ENCODE measurements at places on chromosomes 3 and 15. TPM values are rescaled to one million over a fixed set of nuclear protein-coding genes. Genes with fewer than 3 reads are reported as not detected.

TOPAZ1 gene
- not detected for total RNA-seq

GOLGA8G gene
- not detected for total RNA-seq

PLSCR2 gene
- not detected for total RNA-seq

POLQ gene
- total RNA-seq: 1.4 TPM

NOX5 gene
- total RNA-seq: 0.09 TPM

MME gene
- 3.4 TPM for total RNA-seq

ISLR2 gene
- not detected for total RNA-seq

GABRB3 gene
- total RNA-seq: not detected

TRA2B gene
- 219 TPM for total RNA-seq

SCG5 gene
- 0.27 TPM for total RNA-seq

CCDC39 gene
- total RNA-seq: not detected

GRCh38 chr15:101310161-101310480 lies 15.1 kb upstream of the SNRPA1 start:
- DNase-seq: no peak

DNA sequence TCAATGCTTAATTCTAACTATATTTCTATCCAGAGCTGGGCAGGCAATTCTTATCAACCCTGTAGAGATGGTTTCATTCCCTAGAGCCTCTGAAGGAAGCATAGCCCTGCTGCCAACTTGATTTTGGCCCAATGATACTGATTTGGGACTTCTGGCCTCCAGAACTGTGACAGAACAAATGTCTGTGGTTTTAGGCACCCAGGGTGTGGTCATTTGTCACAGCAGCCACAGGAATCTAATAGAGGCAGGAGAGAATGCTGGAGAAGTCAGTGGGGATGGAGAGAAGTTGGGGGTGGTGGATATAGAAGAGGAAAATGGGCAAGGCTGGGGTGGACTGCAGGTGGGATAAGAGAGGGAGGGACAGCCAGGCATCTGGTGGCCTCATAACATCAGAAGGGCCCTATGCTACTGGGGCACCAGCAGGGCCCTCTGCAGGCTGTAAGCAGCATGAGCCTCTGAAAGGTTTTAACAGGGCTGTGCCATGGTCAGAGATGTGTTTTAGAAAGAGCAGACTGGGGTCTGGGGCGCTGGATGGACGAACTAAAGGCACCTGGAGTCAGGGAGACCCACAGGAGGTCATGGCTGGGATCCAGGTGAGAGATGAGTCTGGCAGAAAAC lies 19.8 kb downstream of the MRPS11 start:
- DNase-seq: no peak

DNA sequence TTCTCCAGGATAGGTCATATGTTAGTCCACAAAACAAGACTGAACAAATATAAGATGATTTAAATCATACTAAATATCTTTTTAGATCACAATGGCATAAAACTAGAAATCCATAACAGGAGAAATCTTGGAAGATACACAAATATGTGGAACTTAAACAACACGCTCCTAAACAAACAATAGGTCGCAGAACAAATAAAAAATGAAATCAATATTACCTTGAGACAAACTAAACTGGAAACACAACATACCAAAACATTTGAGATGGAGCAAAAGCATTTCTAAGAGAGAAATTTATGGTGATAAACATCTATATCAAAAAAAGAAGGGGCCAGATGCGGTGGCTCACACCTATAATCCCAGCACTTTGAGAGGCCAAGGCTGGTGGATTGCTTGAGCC lies 8.3 kb upstream of the TMCO5A start:
- DNase-seq: no peak

DNA sequence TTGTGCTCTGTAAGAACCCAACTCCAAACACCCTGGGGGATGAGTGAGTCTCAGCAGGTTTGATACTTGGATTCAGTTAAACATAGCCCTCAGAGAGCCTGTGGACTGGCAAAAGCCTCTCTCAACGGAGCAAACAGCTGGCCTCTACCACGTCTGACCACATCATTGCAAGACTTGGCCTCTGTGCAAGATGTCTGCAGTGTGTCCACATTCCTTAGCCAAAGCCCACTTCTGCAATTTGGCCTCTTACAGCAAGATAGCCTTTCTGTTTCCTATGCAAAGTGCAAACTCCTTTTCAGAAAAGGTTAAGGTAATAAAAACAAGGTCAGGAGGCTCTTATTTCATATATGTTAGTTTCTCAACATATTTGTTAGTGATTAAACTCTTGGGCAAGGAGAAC lies 27.9 kb downstream of the FBN1 start:
- no peak for DNase-seq

DNA sequence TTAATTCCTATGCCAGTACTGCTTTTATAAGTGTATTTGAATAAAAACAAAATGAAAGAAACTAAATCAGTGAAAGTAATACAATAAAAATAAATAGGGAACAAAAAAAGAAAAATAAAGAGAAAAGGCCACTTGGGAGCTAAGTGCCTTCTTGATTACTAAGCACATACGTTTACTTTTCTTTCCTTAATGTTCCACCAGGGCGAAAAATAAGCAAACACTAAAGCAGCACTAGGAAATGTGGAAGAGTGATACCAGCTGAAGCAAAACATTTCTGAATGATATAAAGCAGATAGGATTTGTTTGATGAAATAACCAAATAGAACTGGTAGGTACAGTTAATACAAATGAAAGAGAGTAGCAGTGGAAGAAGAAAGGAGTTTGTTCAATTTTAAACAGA lies 132.8 kb upstream of the ZPLD1 start:
- DNase-seq: no peak

DNA sequence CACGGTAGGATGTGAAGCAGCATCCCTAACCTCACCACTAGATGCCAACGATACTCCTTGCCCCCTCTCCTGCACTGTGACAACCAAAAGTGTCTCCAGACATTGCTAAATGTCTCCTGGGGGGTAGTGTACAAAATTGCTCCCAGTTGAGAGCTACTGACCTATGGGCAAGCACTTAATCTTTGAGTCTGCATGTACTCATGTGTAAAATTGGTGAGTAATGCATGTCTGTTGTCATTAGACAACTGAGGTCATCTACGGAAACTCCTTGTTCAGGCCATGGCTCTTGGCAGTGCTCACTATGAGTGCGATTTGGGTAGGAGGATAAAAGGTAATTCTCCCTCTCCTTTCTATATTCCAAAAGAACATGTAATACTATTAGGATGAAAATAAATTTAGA lies 29.2 kb downstream of the PDHB start:
- no peak for DNase-seq

DNA sequence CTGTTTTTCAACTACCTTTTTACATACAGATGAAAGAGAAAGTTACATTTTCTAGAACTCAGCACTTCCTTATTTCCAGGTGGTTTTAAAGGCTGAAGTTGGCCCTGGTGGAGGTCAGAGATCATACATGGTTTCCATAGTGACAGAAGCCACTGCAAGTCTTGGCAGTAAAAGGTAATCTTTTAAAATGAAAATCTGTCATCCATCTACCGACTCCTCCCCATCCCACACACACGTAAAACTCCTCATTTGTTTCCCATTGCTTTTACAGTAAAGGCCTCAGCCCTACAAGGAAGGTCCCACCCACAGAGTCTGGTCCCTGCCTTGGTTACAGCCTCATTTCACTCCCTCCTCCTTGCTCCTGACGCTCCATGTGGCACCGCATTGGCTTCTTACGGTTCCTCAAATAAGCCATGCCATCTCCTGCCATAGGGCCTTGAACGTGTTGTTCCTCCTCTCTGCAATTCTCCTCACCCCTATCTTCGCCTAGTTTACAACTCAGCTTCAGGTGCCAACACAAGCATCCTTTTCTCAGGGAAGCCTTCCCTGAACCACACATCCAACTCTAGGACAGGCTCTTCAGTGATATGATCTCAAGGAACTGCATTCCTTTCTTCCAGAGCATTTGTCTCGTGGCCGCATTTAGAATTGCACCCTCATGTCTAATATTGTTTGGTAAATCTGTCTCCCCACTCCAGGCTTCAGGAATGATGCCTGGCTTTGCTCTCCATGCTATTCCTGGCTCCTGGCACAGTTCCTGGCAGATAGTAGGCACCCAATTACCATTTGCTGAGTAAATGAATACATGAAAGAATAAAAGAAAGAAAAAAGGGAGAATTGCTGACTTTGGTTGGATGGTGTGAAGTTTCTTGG lies 2.6 kb downstream of the CYP19A1 start:
- DNase-seq: no peak

- no peak for DNase-seq
These were observed 71.6 kb downstream of the CHAC1 start for GRCh38 chr15:41024885-41025284.

Data from activated B cell treated with CpG ODN at 0.5 μM for 24 hours (primary cell).